ENCODE measurements at places on chromosomes 3 and 15. TPM values are rescaled to one million over a fixed set of nuclear protein-coding genes. Genes with fewer than 3 reads are reported as not detected.

Gene SLC12A8
- 0.45 TPM for polyA plus RNA-seq

Gene TLR9
- polyA plus RNA-seq: 0.28 TPM

Gene BSN
- polyA plus RNA-seq: 1.4 TPM

Gene ADPRH
- polyA plus RNA-seq: 10.4 TPM

Gene SHC4
- 1.7 TPM for polyA plus RNA-seq

Gene IL16
- polyA plus RNA-seq: 9.1 TPM

Gene CNTN6
- polyA plus RNA-seq: 0.59 TPM

Gene REC114
- 0.23 TPM for polyA plus RNA-seq

Gene DUOX2
- polyA plus RNA-seq: 0.13 TPM

Gene GATM
- 304 TPM for polyA plus RNA-seq

Gene RNU5B-1
- not detected for polyA plus RNA-seq

Gene PODXL2
- 5.3 TPM for polyA plus RNA-seq

Gene CEMIP
- 2.1 TPM for polyA plus RNA-seq

Gene CORO2B
- 4.7 TPM for polyA plus RNA-seq

Gene HDAC11
- 19.2 TPM for polyA plus RNA-seq

Gene CDC25A
- polyA plus RNA-seq: 4.0 TPM

Gene GAP43
- polyA plus RNA-seq: 0.68 TPM

Gene SCAP
- 51.7 TPM for polyA plus RNA-seq

Gene PLA1A
- 0.27 TPM for polyA plus RNA-seq
